ENCODE measurements at places on chromosomes 2 and 18. TPM values are rescaled to one million over a fixed set of nuclear protein-coding genes. Genes with fewer than 3 reads are reported as not detected.

- no peak for DNase-seq
Measured at GRCh38 chr2:143458258-143459190, 329.3 kb downstream of the ARHGAP15 start.

- no peak for DNase-seq
Measured at GRCh38 chr2:38182492-38183003, 106.6 kb upstream of the CYP1B1 start.

- DNase-seq, result no peak
Measured at GRCh38 chr2:237221443-237221842, 135.8 kb downstream of the COPS8 start.

DNA sequence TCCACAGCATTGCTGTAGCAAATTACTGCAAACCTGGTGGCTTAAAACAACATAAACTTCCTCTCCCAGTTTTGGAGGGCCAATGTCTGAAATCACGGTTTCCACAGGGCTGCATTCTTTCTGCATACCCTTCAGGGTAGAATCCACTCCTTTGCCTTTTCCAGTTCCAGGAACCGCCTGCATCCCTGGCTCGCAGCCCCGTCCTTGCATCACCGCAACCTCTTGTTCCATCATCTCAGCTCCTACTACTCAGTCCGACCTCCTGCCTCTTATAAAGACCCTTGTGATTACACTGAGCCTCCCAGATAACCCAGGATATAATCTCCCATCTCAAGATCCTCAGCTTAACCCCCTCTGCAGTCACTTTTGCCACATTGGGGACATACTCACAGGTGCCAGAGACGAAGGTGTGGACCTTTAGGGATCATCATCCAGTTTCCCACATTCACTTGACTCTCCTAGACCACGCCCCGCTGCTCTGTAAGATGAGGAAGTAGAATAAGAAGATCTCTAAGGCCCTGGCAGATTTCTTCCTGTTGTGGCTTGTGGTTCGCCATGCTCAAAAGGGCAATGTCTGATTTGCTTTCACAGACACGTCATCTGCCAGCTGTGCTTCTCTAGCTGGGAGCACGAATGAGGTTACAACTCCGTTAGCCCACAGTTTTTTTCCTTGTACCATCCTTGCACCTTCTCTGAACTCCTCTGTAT, 103.6 kb upstream of the AGAP1 start:
- DNase-seq, result no peak

DNA sequence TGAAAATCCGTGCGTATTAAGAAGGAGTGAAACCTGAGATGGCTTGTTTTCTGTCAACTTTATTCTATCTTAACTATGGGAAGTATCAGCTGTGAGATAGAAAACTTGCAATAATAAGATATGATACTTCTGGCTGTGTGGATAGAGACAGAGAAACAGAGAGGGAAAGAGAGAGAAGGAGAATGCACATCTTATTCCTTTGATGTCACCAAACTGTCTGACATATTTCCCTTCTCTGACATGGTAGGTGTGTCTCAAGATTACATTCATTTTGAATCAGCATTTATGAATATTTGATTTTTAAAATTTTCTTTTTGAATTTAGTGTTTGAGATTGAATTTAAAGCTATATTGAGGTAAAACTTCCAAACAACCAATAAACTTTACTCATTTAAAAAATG, 69.4 kb downstream of the CDC42EP3 start:
- no peak for DNase-seq

GRCh38 chr2:195602687-195603086, 54.3 kb upstream of the SLC39A10 start:
- DNase-seq, result no peak

GRCh38 chr2:11904029-11904428, 157.6 kb downstream of the LPIN1 start:
- DNase-seq, result no peak

- DNase-seq, result peak; percentile 94
Measured at GRCh38 chr2:237662671-237663093, 35.3 kb downstream of the LRRFIP1 start.

DNA sequence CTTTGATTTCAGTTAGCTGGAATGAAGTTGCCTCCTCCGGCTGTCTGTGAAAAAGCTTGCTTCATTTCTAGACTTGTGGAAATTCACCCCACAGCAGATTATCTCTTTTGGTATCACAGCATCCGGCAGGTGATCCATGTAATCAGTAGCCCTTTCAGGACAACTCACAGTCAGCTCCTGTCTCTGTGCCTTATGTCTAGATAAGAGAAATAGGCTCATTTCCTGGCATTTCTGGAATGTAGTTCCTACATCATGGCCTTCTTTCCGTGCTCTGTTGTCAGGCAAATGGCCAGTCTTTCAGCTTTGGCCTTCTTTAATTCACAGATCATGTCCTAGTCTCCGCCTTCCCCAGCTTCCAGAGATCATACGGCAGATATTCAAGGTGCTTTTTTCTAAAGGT, 455.4 kb downstream of the NUP35 start:
- peak; percentile 11 for DNase-seq

DNA sequence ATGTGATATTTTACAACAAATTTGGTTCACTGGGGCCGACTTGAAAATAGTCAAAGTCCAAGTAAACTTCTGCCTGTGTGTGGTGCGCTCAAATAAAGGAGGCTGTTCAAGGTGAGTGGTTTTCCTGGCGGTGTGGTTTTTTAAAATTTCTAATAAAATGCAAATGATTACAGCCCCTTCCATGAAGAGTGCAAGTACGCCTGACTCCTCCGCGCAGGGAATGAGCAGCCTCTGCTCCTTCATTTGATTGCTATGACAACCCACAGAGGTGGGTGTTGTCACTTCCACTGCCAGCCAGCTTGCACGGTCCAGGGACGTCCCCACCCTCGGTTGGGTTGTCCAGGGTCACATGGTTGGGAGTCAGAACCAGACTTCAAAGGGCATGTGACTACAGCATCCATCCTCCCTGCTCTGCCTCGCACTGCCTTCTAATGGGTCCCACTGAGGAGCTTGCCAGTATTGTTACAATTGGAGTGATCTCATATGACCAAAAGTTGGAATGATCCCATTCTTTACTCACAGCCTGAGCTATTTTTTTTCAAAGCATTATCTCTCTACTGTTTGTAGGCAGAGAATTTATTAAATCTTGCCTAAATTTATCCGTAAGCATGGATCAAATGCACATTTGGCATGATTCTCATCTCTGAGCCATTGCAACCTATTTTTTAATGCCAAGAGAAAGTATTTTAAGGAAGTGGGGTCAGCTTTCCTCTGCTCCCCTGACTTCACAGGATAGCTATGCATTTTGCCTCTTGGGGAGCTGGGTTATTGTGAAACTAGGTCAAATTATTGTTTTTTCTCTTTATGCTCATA, 121.3 kb downstream of the AGAP1 start:
- no peak for DNase-seq

DNA sequence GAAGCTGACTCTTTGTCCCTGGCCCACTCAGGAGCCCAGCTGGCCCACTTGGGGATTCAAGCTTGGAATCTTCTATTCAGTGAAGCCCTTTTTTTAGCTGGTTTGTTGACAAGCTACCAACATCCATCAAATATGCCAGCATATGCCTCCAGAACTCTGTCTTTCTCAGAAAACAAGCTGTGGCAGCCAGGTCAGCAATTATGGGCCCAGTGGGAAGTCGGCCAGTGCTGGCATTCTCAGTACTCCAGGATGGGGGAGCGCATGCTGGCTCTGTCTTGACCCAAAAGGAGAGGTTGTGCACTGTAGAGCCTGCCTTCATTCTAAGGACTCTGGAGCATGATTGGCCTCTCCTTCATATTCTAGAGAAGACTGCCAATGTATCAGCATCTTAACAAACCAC, 401.5 kb downstream of the CNTNAP5 start:
- no peak for DNase-seq

DNA sequence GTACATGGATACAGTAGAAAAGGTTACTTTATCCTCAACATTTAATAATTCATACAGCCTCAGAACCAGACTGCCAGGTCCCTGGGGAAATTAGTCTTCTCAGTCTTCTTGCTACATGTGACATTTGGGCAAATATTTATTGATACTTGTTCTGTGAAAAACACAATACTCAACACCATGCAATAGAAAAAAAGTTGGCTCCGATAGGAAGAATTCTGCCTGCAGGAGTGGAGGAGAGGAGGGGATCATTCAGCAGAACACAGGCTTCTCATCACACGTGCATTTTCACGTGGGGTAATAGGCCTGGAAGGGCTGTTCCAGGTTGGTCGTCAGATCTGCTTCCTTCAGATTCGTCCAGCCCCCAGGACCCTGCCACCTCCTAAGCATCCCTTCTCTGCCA, 58.4 kb upstream of the ACKR3 start:
- DNase-seq, result no peak

- no peak for DNase-seq
Measured at GRCh38 chr2:182241936-182242335, 184.9 kb downstream of the PDE1A start.

GRCh38 chr2:113232740-113233139, 46.0 kb downstream of the PAX8 start:
- DNase-seq, result no peak

DNA sequence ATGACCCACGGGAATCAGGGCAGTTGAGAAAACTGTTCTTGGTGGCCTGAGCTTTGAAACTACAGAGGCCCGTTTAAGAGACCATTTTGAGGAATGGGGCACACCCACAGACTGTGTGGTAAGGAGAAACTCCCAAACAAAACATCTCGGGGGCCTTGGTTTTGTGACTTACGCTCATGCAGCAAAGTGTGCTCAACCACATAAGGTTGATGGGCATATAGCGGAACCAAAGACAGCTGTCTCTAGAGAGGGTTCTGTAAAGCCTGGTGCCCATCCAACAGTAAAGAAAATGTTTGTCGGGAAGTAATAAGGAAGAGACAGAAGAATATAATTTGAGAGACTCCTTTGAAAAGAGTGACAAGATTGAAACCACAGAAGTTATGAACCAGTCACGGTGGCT, 5.4 kb downstream of the MRO start:
- no peak for DNase-seq

- DNase-seq, result no peak
Measured at GRCh38 chr18:79481046-79481790, 85.5 kb downstream of the NFATC1 start.

DNA sequence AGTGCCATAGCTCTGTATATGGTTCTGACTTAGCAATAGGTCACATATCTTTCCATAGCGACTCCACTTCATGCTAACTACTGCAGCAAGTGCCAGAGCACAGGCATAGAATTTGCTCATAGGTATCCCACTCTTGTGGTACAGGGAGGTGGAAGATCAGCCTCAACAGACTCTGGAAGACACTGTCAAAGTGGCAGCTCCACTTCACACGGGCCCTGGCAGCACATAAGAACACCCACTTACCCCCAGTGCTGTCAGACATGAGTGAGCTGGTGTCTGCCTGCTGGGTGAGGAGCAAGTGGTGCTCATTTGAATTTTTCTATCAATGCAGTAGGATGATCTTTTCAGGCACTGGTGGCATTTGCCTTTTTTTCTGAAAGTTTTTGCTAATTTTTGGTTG, 48.6 kb downstream of the BCL2L11 start:
- no peak for DNase-seq

DNA sequence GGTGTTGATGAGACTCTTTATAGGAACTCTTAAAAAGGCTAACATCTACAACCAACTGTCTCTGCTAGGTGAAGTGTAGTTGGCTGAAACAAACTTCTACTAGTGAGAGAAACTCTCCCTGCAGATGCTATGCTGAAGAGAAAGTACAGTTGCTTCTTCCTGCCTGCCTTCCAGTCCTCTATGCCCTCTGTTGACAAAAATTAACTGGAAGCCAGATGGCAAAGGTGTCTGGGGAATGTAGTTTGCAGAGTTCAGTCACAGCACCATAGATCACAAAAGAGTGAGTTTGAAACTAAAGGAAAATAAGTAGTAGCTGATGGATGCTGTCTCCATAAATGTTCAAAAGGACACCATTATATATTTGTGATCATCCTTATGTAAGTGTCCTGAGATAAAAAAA, 958.8 kb upstream of the NRXN1 start:
- DNase-seq, result no peak

LRRC30 gene
- total RNA-seq, result not detected

DPP10 gene
- total RNA-seq, result 15.7 TPM

TTL gene
- 22.9 TPM for total RNA-seq

NEUROD1 gene
- 0.60 TPM for total RNA-seq

ZBTB7C gene
- total RNA-seq, result 1.0 TPM

HDLBP gene
- total RNA-seq, result 437 TPM

FAM237A gene
- not detected for total RNA-seq

ACKR3 gene
- 47.1 TPM for total RNA-seq

CACNB4 gene
- 4.0 TPM for total RNA-seq

Measured in hepatocyte (in vitro differentiated cells).